AG08396 (cell line): ENCODE measurements at places on chromosomes 1 and 21.

DNA sequence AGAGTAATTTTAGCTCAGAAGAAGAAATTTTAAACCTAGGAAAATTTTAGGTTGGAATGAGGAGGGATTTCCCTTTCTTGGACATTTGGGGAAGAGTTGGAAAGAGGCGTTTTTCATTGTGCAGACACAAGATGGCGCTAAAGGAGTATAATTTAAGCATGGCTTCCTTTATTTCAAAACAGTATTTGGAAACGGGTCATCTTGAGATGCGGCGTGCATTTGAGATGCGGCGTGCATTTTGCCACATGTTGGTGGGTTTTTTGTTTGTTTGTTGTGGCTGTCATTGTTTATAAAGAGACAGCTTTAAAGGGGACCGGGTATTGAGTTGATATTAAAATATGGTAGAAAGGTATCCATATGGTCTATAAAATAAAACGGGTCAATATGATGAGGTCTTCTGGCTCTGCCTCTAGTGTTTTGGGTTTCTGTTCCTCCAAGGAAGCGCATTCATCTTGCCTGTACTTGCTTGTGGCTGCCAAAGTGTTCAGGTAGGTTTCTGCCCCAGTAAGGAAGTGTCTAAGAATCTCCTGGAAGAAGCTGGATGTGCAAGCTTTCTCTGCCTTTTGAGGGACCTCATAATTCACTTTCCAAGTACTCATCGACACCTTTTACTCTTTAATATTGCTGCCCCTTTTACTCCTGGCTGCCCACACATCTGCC is 210.3 kb downstream of the SLC35F3 start:
- DNase-seq = peak; percentile 41

DNA sequence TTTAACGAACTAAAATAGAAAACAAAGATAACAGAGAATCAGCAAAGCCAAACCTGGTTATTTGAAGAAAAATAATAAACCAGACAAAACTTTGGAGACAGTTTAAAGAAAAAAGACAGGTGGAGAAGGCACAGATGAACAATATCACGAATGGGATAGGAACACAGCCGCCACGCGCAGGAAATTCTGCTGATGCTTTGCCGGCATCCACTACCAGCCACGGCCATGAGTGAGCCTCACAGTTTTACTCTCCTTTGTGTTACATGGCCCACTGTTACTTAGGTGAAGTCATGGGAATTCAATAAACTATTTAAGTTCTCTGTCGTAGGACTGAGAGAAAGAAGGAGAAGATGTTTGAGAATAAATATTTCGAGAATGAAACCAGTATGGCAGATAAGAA is 503.4 kb downstream of the TTLL7 start:
- DNase-seq = no peak

DNA sequence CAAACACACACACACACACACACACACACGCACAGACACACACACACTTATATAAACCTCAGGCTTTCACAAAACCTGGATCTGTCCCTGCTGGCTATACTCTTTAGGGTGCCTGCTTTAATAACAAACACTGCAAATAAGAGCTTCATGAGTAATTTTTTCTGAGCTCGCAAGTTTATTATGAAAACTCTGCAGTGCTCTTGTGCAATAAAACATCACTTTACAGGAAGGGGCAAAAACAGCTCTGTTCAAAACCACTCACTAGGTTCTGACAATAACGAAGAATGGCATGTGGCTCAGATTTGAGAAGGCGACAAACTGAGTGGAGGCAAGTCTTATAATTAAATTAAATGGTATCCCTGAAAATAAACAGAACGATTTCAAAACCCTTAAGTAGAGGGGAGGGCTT is 42.6 kb upstream of the CTPS1 start:
- DNase-seq = peak; percentile 30

DNA sequence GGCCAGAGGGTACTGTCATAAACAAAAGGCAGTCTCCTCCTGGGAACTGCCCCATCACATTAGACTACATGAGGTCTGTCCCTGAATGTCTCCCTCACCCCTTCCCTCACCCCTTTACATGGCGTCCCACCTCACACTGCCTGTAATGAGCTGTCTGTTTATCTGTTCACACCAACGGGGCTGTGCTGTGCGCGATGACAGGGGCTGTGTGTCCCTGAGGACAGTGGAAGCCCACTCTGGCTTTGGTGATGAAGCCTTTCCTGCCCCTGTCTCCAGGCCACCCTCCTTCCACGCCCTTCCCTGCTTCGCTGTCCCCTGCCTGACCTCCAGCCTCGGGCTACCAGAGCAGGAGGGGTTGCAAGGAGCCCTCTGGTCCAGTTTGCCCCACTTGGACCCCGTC is 22.7 kb downstream of the RHBG start:
- DNase-seq = no peak

DNA sequence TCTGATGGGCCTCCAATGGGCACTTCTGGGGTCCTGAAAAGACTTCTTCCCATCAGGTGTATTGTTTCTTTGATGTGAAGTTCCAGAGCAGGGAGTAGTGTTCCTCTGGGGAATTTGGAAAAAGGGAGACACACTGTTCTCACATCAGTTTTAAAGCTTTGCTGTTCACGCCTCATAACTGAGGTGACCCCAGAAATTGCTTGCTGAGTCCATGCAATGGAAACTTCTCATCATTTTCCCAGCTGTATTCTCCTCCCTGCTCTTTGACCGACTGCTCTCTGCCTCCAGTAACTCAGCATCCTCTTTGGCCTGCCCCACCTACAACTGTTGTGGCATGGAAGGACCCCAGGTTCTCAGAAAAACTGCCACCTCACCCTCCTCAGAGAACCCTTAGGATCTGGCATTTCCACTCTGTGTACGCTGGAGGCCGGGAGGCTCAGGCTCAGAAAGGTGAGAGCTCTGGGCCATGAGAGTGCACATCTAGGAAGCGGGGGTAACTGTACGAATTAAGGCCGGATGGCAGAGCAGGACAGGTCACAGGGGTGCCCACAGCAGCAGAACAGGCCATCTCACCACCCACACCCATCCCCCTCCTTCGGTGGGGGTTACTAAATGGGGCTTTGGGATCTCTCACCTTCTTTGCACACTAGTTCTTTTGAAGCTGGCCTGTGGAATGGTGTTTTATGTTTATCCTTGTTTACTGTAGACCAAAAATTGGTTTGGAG is 51.2 kb downstream of the STX6 start:
- no peak for DNase-seq
